Activated CD8-positive, alpha-beta memory T cell treated with anti-CD3 and anti-CD28 coated beads for 1 hour (primary cell): ENCODE measurements at places on chromosomes 11 and 22.

DNA sequence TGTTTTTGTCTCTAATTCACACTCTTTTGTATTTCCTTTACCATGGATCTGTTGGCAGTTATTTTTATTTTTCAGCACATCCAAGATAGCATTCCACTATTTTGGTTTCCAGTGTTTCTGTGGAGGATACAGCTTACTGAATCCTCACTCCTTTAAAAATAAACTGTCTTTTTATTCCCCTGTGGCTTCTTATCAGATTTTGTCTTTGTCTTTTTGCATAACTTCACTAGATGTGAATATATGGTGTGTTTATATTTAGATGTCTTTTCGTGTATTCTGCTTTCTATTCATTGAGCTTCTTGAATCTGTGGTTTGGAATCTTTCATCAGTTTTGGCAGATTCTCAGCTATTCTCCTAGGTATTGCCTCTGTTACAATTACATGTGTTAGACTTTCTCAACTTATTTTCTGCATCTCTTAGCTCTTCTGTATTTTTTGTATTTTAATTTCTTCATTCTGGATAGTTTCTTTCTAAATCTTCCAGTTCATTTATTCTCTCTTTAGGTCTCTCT is 7.4 kb upstream of the ATXN10 start:
- DNase-seq, result no peak

GRCh38 chr11:130677486-130678153 is 229.2 kb downstream of the ADAMTS15 start:
- no peak for DNase-seq

DNA sequence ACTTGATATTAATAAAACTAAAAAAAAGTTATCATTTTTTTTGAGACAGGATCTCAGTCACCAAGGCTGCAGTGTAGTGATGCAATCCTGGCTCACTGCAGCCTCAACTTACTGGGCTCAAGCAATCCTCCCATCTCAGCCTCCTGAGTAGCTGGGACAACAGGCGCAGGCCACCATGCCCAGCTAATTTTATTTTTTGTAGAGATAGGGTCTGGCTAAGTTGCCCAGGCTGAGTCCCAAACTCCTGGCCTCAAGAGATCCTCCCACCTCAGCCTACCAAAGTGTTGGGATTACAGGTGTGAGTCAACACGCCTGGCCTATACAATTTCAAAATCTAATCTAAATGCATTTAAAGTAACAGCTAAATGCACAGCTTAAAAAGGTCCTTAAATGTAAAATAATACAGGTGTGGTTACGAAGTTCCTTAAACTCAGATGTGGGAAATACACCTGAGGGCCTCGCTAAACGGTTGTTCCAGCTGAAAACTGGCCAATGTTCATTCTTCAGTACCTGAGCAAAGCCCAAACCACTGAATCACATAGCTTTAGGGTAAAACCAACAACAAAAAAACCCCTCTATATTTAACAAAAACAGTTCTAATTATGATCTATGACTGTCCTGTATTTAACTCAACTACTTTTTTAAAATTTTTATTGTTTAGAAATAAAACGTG is 11.8 kb downstream of the NAP1L4 start:
- DNase-seq, result no peak

GRCh38 chr11:103699216-103699615 is 337.2 kb upstream of the DDI1 start:
- DNase-seq, result no peak

- peak; percentile 39 for DNase-seq
These were observed at the start of gene TRPM5 for GRCh38 chr11:2443881-2444820. TSS of gene TRPM5 (minus strand) at chr11:2444514. CDS start at chr11:2423036, 21,478 bp downstream.

GRCh38 chr22:28239941-28240340 is 320.9 kb upstream of the PITPNB start:
- DNase-seq, result no peak

DNA sequence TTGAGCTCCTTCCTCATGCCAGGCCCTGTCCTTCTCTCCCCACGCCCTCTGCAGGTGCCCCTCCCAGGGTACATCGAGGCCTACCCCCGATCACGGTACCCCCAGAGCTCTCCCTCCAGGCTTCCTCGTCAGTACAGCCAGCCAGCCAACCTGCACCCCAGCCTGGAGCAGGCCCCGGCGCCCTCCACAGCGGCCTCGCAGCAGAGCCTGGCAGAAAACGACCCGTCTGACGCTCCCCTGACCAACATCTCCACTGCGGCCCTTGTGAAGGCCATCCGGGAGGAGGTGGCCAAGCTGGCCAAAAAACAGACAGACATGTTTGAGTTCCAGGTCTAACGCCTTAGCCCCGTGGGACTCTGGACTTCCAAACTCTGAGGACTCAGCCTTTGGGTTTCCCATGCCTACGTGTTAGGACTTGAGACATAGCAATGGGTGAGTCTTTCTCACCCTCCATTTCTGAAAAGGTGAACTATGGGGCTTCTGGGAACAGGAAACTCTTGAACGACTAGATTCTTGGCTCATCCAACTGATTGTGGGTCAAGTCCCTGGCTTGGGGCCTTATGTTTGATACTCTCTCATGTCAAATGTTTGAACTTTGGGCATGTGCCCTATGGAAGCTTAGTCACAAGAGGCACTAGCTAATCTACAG is 32.7 kb downstream of the C11orf91 start:
- no peak for DNase-seq

- DNase-seq, result no peak
These were observed 98.1 kb upstream of the GUCY1A2 start for GRCh38 chr11:107116358-107116757.

DNA sequence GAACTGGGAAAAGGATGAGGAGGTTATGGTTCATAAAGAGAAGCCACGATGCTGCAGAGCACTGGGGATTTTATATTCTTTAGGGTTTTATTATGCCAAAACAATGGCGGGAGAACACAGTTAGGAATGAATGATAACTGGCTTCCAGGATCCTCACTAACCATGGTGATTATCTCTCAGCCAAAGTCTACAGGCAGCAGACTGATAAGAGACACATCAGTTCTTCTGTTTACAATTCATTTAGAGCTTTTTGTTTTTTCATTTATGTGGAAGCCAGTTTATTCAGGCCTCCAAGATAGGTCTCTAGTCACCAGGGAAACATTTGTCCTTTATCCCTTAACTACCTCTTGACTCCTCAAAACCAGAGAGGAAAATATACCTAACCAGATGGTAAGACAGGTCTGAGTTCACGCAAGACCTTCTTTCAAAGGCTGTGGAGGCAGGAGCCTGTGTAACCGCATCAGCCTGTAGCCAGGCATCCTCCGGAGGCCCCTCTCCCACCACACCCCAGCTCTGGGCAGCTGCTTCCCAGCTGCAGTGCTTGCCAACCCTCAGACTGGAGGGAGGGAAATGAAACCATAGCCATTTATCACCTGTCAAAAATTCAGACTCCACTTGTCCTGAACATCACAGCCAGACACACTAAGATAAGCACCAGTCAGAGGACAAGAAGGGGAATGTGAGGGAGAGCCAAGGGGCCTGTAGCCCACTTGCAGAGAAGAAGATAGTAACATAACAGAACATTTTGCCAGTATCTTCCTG is 57.2 kb upstream of the FAM181B start:
- no peak for DNase-seq

GRCh38 chr11:123800036-123800435 is 6.1 kb downstream of the OR6M1 start:
- no peak for DNase-seq

DNA sequence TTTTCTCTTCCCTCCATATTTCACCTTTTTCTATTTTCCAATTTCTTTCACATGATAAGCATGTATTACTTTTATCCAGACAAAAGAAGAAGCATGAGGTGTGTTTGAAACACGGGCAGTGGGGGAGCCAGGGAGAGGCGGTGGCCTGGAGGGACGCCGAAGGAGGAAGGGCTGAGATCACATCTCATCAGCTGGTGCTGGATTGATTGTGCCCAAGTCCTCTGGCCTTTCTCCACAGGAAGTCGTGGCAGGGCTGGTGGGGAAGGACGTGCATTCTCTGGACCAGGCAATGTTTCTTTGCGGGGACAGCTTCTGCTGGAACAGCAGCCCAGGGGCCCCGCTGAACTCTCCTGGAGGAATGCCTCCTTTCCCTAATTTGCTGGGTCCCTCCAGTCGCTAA is 82.9 kb downstream of the MIAT start:
- no peak for DNase-seq

DNA sequence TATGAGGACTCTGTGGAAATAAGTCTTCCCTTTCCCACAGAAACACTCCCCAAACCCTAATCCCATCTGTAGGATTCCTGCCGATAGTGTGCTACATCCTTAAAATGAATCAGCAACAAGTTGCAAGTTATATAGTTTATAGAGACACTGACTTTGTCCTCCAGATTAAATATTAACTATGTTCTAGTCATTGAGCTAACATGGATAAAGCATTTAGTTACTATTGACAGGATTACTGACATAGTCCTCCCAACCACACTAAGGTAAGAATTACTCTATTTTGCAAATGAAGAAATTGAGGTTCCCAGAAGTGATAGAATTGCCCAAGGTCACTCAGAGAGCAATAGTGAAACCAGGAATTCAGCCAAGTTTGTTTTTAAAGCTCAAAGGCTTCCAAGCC is 1.9 kb downstream of the OR52M1 start:
- no peak for DNase-seq

- DNase-seq, result no peak
These were observed 704.1 kb upstream of the CCDC179 start for GRCh38 chr11:23564370-23564769.

GRCh38 chr22:38251341-38251692 is 21.5 kb downstream of the TMEM184B start:
- no peak for DNase-seq

GRCh38 chr11:16555956-16556355 is 182.5 kb upstream of the C11orf58 start:
- DNase-seq, result no peak

- DNase-seq, result no peak
These were observed 147.6 kb downstream of the MIAT start for GRCh38 chr22:26804911-26805539.

DNA sequence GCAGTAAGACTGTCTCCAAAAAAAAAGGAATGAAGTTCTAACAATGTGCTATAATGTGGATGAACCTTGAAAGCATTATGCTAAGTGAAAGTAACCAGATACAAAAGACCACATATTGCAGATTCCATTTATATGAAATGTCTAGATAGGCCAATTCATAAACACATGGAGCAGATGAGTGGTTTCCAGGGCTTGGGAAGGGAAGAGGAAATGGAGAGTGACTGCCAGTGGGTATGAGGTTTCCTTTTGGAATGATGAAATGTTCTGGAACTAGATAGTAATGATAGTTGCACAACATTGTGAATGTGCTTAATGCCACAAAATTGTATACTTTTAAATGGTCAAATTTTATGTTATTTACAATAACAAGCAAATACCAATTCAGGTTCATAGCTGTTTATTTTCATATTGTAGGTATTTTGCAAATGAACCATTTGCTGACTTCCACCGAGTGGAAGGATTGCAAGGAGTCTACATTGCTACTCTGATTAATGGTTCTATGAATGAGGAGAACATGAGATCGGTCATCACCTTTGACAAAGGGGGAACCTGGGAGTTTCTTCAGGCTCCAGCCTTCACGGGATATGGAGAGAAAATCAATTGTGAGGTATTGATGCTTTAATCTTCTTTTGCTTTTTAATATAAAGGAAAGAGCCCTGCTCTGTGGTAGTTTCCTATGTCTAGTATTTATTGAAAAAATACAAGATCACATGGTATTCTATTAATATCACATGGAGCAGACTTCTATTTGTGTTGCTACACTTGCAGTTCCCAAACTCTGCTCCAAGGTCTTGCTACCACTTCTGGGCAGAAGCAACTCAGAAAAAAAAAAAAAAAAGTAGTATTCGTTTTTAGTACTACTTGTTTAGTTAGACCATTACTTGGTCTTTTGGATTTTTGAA is 67.7 kb upstream of the SORL1-AS1 start:
- DNase-seq, result no peak

GRCh38 chr11:123286761-123287160 is 91.7 kb upstream of the CLMP start:
- no peak for DNase-seq

DNA sequence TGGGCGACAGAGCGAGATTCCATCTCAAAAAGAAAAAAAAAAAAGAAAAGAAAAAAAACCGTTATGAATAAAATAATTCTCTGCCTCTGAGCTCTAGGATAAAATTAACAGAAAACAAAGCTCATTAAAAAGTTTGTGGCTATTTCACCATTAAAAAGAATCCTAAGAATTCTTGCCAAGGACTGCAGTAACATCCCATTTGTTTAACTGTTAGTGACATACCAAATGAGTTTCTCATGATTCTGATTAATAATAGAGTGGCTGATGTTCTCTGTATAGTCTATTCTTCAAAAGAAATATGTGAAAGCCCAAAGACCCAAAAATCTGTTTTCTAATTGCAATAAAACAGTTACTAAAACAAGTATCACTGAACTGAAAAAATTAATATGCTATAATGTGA is 19.7 kb downstream of the CLNS1A start:
- no peak for DNase-seq

- no peak for DNase-seq
These were observed 294.5 kb downstream of the BRD1 start for GRCh38 chr22:49532869-49533802.

- no peak for DNase-seq
These were observed 25.5 kb upstream of the DGKZ start for GRCh38 chr11:46321757-46322156.

DNA sequence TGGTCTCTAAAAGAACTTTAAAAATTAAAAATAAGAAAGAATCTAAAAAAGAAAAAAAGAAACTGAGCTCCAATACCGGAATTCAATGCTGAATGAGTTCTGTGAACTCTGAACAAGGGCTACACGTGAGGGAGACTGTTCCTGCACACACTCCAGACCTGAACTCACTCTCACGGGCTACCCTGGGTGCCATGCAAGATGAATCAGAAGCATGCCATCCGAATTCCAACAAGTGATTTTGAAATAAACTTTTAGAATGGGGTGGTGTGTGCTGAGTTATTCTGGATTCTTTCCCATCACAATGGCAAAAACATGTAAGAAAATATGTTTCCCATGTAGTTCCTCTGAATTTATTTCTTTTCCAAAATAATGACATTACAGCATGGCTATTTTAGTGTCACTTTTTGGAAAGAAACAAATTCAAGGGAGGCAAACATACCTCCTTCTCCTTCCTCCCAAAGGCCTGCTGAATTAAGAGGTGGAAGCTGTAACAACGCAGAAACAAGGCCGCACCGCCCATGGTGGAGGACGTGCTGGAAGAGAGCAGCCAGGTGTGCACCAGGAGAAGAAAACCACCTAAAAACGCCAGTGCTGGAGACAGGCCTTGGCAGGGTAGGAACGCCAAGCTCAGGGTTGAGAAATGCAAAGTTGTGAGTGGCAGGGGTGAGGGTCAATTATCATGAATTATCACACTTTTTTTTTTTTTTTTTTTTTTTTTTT is 63.2 kb upstream of the ARFGAP3 start:
- DNase-seq, result no peak
